Mesenteric fat pad (tissue), 1 donor: ENCODE measurements at places on chromosomes 6 and 20. TPM values are rescaled to one million over a fixed set of nuclear protein-coding genes. Genes with fewer than 3 reads are reported as not detected.

DNA sequence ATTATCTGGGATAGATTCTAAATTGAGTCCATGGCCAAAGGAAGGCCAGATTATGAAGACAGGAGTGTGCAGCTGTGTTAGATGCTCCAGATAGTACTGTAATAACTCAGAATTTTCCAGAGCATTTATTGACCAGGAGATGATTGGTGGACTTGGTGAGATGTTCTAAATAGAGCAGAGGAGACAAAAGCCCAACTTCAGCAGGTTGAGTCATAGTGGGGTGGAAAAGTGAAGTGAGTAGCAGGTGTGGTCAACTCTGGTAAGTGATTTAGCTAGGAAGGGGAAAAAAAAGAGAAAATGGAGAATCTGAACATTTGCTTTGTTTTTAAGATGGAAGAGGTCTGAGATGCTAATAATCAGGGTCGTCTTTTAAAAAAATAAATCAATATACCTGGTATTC lies 227.4 kb downstream of the TMEM200A start:
- no peak for DNase-seq

DNA sequence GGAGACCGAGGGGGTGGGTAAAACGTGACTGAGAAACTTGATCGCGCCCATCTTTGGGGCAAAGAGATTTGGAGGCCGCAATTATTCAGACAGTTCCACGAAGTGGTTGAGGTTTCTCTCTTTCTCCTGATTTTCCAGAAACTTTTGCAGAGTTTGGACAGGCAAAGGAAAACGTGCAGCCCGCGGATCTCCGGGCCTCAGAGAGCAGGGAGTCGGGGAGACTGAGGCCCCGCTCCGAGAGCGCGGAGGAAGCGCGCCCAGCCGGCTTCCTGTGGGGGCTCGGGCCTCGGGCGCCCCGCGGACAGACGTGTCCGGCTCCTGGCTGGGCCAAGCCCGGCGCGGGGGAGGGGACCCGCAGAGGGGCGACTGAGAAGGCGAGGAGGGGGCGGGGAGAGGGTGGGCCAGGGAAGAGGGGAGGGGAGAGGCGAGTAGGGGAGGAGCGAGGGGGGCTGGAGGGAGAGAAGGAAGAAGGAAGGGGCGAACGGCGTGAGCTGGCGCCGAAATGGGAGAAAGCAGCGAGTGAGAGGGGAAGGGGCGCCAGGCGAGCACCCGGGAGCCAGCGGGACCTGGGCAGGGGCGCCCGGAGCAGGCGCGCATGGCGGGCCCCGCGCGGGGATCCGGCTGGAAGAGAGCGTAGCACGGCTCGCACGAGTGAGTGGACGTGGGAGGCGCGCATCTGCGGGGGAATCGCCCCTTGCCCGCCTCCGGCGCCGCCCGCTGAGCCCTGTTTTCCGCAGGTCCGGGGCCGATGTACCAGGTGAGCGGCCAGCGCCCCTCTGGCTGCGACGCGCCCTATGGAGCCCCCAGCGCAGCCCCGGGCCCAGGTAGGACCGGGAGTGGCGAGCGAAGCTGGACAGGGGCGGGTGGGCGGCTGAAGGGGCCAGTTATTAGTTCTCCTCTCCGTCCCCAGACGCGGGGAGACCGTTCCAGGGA lies at the start of gene MDFI:
Gene MDFI, plus strand, starts transcription at position 467 of the 933 bp plus-strand sequence. Its CDS starts 282 bp downstream, at position 749.
- DNase-seq = no peak

- DNase-seq = no peak
These were observed 26.9 kb downstream of the EPB41L2 start for GRCh38 chr6:131036143-131036542.

The DLK2 gene
- not detected for total RNA-seq

The PAK1IP1 gene
- total RNA-seq = 17.3 TPM

The PI3 gene
- total RNA-seq = not detected
